ENCODE measurements at places on chromosomes 4 and X.

- no peak for DNase-seq
Observed at GRCh38 chrX:18961686-18962085, 22.2 kb downstream of the PHKA2 start.

GRCh38 chrX:147736045-147736444 lies 175.7 kb upstream of the FMR1 start:
- DNase-seq = no peak

GRCh38 chrX:154486052-154486395 lies 391 bp downstream of the UBL4A start:
- no peak for DNase-seq

- no peak for DNase-seq
Observed at GRCh38 chr4:106344647-106344970, 24.0 kb downstream of the GIMD1 start.

DNA sequence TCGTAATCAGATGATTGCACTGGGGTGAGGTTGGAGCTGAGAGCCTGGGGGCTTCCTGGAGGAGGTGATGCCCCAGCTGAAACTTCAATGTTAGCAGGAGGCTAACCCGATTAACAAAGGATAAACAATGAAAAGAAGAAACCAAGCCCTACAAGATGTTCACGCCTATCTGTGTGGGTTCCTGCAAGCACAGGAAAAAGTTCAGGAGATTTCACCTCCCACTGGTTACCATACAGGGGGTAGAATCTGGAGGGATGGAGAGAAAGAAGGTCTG lies 27.5 kb downstream of the JAKMIP1 start:
- DNase-seq = no peak

GRCh38 chr4:158035662-158036195 lies 137.1 kb downstream of the GASK1B start:
- DNase-seq = no peak

GRCh38 chr4:181465826-181466225 lies 777.4 kb upstream of the TENM3 start:
- DNase-seq = no peak

- no peak for DNase-seq
Observed at GRCh38 chr4:7323872-7324650, 110.7 kb downstream of the PSAPL1 start.

DNA sequence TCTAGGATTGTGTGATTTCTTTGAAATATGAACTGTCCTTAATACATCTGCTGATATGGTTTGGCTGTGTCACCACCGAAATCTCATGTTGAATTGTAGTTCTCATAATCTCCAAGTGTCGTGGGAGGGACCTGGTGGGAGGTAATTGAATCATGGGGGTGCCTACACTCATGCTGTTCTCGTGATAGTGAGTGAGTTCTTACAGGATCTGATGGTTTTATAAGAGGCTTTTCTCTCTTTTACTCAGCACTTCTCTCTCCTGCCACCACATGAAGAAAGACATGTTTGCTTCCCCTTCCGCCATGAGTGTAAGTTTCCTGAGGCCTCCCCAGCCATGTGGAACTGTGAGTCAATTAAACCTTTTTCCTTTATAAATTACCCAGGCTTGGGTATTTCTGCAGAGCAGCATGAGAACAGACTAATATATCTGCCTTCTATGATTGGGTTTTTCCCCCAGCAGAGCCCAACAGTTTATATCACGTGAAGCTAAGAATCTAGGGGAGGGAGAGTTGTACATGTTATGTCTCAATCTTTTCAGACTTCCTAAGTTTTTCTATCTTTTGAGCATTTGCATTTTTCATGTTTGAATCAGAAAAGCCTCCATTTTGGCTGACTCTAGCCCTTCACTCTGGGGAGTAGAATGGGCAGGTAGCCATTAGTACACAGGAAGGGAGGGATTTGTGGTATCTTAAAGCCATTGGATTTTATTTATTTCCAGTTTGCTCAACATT lies 58.9 kb downstream of the PLAC1 start:
- no peak for DNase-seq

DNA sequence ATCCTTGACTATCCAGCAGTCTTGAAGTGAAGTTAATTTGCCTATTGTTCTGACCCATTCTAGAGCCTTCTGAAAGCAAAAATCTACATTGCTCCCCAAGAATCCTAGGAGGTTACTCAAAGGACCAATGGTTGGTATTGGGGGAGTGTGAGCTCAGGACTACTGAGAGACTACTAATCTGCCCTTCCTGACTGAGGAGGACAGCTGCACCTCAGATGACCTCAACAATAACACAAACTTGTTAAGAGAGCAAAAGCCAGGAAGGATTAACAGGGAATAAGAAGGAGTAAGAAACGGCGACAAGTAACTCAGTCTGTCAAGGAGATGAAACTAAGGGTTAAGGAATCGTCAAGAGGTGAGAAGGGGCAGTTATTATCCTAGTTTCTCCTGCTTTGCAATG lies 43.4 kb downstream of the IDS start:
- DNase-seq = no peak

DNA sequence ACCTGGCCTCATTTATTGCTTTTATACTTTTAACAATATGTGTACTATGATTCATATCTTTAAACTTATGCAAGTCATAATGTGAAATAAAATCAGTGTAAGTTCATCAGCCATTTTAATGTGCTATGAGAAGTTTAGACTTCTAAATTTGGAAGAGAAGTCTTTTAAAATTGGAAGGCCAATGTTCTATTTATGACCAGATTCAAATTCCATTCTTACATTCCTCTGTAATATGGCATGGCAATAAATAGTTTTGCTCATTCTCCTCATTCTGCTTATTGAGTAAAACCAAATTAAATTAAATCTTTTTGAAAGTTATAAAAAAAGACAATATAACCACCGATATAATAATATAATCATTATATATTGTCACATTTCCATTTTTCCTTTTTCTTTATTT lies 126.2 kb downstream of the SORBS2 start:
- DNase-seq = no peak

DNA sequence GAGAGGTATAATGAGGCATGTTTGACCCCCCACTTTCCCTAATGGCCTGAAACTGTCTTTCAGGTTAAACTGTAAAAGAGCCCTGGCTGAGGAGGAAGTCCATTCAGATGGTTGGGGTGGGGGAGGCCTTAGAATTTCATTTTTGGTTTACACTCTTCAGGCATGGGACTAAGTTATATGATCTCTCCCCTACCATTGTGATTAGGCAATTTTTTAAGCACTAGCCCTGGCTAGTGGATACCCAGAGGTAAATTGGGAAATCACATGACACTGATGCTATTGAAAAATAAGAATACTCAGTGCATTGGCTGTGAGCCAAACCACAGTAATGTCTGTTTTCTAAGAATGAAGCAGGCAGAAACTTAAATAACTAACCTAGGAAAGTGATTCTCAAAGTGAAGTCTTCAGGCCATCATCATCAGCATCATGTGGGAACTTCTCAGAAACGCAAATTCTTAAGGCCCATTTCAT lies 149.7 kb downstream of the RRAGB start:
- no peak for DNase-seq

- DNase-seq = no peak
Observed at GRCh38 chrX:30893206-30893605, 4.2 kb upstream of the TAB3 start.

GRCh38 chr4:40414673-40415072 lies 79.5 kb downstream of the CHRNA9 start:
- DNase-seq = no peak

Data from urinary bladder (tissue), 4 donors.